Heart left ventricle (tissue), 16 donors: ENCODE measurements at places on chromosomes 16 and 17. TPM values are rescaled to one million over a fixed set of nuclear protein-coding genes. Genes with fewer than 3 reads are reported as not detected.

DNA sequence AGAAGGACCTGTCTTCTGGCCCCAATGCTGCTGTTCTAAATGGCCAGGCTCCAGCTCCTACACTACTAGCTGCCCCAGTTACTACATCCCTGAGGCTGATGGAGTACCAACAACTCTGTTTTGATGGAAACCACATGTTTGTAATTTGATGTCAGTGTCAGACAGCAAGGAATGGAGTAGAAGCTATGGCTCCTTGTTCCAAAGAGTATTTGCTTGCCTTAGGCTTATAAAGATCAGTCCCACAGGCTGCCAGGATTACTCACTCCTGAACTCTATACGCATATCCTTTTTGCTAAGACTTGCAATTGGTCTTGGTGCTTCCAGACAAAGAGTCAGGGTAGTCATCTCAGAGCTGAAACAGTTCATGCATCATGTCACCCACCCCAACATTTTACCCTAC is 139.6 kb downstream of the HS3ST3A1 start:
- DNase-seq: no peak

DNA sequence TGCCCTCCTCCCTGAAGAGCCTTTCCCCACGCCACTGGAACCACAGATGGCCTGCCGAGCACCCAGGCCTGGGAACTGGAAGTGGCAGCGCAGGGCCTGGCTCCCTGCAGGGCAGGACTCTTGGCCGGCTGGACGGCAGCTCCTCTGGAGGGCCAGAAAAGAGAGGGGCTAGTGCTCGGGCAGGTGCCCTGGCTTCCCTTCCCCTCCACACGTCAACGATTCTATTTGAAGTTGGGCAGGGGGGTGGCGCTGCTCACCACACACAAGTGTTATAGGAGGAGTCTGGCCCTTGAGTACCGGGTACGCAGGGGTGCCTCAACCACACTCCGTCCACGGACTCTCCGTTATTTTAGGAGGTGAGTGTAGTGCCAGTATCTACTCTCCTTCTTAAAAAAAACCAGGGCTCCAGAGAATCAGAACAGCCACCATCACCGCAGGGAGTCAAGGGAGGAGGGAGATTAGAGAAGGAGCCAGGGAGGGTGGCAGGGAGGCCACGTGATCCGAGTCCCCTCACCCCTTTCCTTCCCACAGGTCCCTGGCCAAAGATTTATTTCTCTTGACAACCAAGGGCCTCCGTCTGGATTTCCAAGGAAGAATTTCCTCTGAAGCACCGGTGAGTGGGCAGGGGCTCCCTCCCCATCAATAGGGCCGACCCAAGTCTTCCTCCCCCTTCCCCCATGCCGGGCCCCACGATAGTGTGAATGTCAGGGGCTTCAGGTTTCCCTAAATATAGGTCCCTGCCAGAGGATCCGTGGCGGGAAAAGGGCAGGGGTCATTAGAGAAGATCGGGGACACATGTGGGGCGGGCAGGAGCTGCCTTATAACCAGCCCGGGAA is 1.4 kb upstream of the ALDOA start:
- peak; percentile 86 for DNase-seq

- DNase-seq: no peak
Observed at GRCh38 chr17:74520016-74520434, 11.2 kb downstream of the CD300LB start.

GRCh38 chr17:44039829-44040635 is 25.3 kb upstream of the TMEM101 start:
- DNase-seq: no peak

DNA sequence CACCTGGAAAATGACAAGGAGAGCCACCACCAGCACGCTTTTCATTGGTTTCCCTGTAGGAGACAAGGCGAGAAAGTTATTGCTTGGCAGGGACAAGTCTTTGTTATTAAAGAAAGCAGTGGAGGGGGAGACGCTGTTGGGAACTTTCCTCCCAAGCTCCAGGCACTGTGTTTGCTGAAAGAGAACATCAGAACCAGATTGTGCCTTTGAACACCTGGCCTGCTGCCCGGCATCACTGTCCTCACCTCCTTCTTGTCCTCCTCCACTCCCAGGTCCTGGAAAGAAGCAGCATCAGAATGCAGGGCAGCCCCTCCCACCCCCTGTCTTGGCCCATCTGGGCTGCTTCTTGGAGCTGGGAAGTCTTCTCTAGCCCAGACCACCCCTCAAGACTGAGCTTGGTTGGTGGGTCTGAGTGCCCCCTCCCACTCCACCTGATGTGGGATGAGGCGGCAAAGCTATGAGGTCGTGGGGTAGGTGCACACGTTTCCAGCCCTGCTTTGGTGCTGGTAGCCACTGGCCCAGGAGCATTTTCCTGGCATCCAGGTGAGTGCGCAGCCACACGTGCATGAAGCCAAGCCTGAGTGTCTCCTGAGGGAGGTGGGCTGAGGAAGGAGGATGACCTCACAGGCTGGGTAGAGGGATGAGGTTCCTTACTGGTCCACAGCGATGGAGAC is 6.2 kb downstream of the CCR7 start:
- DNase-seq: no peak

DNA sequence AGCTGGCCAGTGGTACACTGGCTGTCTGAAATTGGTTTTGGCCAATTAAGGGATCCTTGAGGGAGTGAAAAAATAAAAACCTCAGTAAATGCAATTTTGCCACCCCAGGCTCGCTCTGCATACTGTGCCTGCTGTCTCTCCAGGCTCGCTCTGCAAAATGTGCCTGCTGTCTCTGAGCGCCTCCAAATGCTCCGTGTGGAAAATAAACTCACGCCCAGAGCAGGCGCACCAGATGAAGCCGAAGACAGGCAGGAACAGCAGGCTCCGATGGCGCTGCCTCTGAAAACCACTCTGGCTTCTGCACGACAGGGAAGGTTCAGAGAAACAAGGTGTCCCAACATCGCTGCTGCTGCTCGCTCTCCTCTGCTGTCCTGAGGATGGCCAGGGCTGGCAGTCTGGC is 29.1 kb downstream of the SNN start:
- DNase-seq: no peak

DNA sequence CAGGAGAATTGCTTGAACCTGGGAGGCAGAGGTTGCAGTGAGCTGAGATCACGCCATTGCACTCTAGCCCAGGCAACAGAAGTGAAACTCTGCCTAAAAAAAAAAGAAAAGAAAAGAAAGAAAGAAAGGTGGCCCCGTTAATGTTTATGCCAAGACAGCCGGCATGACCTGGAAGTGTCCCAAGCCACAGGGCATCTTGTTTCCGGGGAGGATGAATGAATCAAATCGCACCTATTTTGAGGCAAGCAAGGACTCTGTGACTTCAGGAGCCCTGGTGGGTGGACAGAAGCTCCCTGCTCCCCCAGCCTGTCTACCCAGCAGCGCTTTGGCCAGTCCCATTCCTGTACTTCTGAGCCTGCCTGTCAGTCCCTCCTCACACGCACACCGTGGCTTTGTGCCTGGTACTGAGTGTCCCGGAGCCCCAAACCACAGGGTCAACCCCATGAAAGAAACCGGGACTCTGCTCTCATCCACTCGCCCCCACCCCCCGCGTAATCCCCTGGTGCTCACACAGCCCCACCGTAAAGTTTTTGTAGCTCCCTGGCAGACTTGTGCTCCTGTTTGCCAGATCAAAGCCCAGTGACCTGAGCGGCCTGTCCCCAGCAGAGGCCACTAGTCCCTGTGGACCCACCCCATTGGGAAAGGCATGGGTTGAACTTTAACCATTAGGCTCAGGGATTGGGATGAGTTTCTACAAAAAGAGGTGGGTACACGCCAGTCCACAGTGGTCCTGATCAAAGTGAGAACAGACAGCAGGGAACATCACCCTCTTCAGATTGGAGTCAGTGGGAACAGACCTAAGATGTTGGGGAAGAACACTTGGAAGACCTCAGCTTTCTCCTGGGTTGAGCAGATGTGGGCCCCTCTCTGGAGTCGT is 19.3 kb downstream of the CD2BP2 start:
- peak; percentile 25 for DNase-seq

GRCh38 chr17:34364751-34365150 is 1.7 kb upstream of the CCL1 start:
- DNase-seq: no peak

DNA sequence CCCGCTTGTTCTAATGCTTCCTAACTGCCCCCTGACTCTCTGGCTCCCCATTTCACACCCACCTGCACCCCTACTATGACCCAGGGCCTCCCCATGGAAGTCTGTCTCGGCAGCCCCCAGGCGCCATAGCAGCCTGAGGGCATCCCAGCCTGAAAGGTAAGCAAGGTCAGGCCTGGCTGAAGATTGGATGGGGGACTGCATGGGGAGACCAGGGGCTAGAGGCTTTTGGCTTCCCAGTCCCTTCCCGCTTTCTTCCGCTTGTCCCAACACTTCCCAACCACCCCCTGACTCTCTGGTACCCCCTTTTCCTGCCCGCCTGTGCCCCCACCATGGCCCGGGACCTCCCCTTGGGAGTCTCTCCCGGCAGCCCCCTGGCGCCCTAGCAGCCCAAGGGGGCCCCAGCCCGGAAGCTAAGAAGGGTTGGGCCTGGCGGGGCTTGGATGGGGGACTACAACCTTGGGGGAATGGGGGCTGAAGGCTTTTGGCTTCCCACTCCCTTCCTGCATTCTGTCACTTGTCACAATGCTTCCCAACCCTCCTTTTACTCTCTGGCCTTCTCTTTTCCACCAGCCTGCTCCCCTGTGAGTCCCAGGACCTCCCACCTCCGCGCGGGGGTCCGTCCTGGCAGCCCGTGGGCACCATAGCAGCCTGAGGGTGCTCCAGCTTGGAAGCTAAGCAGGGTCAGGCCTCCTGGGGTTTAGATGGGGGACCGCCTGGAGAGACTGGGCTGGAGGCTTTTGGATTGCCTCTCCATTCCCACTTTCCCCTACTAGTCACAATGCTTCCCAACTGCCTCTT is 2288.4 kb downstream of the TP53TG3F start:
- DNase-seq: no peak

GRCh38 chr17:42647778-42648177 is 11.3 kb upstream of the TUBG2 start:
- DNase-seq: no peak

DNA sequence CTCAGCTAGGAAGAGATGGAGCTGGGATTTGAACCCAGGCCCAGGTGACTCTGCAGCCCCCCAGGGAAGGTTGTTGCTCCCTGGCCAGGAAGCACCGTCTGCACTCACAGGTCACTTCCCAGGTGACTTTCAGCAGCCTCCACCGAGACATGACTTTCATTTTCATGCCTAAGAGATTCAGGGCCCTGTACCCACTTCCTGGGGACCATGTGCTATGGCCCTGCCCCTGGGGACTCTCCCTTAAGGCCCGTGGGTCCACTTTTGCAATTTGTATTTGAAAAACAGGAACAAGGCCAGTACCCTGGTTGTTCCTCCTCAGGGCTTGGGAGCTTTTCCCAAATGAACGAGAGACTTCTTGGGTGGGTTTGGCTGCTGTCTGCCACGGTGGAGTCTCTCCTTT is 191.0 kb downstream of the IRF8 start:
- DNase-seq: no peak

- DNase-seq: no peak
Observed at GRCh38 chr16:87698241-87698640, 67.5 kb downstream of the KLHDC4 start.

GRCh38 chr17:49717371-49717861 is 9.7 kb upstream of the SLC35B1 start:
- DNase-seq: peak; percentile 48

DNA sequence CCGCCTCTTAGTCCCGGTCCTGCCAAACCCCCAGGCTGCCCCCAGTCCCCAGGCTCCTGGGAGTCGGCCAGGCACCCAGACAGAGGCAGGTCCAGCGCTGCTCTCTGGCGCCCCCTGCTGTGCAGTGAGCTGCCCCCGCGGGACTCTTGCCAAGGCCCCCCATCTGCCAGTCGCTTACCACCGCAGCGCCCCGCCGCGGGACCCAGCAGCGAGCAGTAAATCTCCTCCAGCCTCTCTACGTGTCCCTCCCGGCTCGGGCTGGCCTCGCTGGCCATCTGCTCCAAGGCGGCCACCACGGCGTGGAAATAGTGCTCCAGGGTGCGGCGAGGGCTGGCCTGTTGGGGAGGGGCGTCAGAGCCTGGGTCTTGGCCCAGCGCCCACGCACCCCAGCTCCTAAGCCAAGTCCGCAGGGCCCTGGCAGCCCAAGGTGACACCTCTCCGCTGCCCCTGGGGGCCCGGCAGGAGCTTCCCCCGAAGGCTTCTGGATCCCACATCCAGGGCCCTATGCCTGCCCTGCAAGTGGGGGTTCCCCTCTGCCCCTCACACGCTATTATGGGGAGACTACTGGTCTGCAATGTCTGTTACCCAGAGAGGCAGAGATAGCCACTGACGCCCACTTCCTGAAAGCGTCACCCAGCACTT is 33.7 kb upstream of the MFSD6L start:
- DNase-seq: no peak

- no peak for DNase-seq
Observed at GRCh38 chr16:68503334-68503733, 35.8 kb upstream of the ZFP90 start.

GRCh38 chr17:2532146-2532720 is 20.5 kb upstream of the METTL16 start:
- no peak for DNase-seq

DNA sequence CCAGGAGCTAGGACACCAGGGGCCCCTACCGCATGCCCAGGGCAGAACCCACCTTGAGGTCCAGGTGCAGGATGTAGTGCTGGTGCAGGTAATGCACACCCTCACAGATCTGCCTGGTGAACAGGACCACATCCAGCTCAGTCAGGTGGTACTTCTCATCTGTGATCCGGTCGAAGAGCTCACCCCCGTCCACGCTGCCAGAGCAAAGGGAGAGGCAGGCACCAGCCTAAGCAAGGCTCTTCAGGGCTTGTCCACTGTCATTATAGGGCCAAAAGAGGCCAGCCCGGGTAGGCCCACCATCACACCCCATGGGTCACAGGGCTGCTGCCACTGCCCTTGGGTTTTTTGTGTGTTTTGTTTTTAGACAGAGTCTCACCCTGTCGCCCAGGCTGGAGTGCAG is 21.0 kb downstream of the MYLK3 start:
- DNase-seq: no peak

DNA sequence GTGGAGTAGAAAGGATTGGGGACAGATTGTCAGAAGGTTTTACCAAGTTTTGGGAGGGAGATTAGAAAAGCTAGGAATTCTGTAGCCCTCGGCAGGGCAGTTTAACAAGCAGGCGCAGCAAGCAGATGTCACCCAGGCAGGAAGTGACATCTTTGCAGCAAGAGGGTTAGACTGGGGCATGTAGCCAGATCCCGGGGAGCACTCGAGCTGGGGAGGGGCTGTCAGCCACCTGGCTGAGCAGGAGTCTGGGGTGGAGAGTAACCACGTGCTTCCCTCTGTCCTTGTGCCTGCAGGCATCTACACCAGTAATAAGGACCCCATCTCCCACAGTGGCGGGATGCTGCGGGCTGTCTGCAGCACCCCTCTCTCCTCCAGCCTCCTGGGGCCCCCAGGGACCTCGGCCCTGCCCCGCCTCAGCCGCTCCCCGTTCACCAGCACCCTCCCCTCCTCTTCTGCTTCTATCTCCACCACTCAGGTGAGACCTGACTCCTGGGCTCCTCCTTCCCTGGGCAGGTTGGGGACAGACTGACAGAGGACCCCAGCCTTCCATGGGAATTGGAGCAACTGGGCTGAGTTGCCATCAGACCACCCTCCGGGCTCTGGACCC is 12.2 kb downstream of the MLLT6 start:
- DNase-seq: no peak

Gene SNAI3
- 1.4 TPM for total RNA-seq

Gene HS3ST2
- 0.18 TPM for total RNA-seq

Gene BRICD5
- total RNA-seq: 10.4 TPM
